ENCODE measurements at places on chromosomes 3 and 15. TPM values are rescaled to one million over a fixed set of nuclear protein-coding genes. Genes with fewer than 3 reads are reported as not detected.
A peak's percentile ranks its signal among the peaks of the same experiment; 100 is the strongest.

- H3K36me3 ChIP-seq: no peaks in the 10 kb centered on the region
- H3K4me1 ChIP-seq: no peaks in the 10 kb centered on the region
- H3K27ac ChIP-seq: no peak overlapping the region
- no peak for DNase-seq
These were observed 11.6 kb upstream of the TFRC start for GRCh38 chr3:196093317-196094111.

- H3K27me3 ChIP-seq: no peaks in the 10 kb centered on the region
- no peaks in the 10 kb centered on the region for H3K36me3 ChIP-seq
- no peak overlapping the region for H3K27ac ChIP-seq
- H3K4me1 ChIP-seq: no peaks in the 10 kb centered on the region
These were observed 375.9 kb downstream of the RSL24D1 start for GRCh38 chr15:54820811-54821210.

DNA sequence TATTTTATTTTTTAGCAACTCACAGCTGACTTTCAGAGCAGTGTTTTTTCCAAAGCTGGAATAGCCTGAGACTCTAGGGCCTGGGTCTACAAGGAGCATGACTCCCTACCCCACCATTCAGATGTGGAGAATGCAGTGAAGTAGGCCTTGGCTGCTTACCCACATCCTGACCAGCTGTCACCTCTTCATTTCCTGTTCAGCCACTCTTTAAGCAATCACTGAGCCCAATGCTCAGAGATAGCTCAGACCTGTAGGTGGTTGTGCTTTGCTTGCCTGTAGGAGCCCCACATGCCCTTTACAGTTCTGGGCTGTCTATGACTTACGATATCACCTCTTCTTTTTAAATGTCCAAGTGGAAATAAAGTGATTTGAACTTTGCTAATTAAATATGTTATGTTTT lies 148.1 kb downstream of the NEK11 start:
- H3K4me3 ChIP-seq: no peak overlapping the region
- H3K36me3 ChIP-seq: no peaks in the 10 kb centered on the region
- H3K4me1 ChIP-seq: no peaks in the 10 kb centered on the region
- H3K27ac ChIP-seq: no peak overlapping the region

- no peak overlapping the region for H3K27ac ChIP-seq
- H3K4me1 ChIP-seq: no peaks in the 10 kb centered on the region
- no peak for DNase-seq
- H3K36me3 ChIP-seq: no peaks in the 10 kb centered on the region
- H3K4me3 ChIP-seq: no peak overlapping the region
- no peaks in the 10 kb centered on the region for H3K27me3 ChIP-seq
These were observed 15.1 kb downstream of the AVEN start for GRCh38 chr15:34023907-34024306.

DNA sequence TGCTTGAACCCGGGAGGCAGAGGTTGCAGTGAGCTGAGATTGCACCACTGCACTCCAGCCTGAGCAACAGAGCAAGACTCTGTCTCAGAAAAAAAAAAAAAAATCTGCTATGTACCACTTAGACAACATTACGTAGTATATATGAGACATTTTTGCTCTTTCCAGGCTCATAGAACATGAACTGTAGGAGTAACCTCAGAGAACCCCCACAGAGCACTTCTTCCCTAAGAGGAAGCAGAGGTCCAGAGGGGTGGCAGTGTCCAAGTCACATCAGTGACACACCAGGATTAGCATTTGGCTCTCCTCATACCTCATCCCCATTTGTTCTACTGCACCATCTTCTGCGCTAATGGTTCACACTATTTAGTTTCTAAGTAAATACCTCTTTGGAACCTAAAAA lies 33.7 kb downstream of the ARRDC4 start:
- no peaks in the 10 kb centered on the region for H3K36me3 ChIP-seq
- H3K4me3 ChIP-seq: no peak overlapping the region
- H3K4me1 ChIP-seq: peaks cover 10% of the 10 kb centered on the region
- H3K27ac ChIP-seq: no peak overlapping the region
- no peaks in the 10 kb centered on the region for H3K27me3 ChIP-seq

DNA sequence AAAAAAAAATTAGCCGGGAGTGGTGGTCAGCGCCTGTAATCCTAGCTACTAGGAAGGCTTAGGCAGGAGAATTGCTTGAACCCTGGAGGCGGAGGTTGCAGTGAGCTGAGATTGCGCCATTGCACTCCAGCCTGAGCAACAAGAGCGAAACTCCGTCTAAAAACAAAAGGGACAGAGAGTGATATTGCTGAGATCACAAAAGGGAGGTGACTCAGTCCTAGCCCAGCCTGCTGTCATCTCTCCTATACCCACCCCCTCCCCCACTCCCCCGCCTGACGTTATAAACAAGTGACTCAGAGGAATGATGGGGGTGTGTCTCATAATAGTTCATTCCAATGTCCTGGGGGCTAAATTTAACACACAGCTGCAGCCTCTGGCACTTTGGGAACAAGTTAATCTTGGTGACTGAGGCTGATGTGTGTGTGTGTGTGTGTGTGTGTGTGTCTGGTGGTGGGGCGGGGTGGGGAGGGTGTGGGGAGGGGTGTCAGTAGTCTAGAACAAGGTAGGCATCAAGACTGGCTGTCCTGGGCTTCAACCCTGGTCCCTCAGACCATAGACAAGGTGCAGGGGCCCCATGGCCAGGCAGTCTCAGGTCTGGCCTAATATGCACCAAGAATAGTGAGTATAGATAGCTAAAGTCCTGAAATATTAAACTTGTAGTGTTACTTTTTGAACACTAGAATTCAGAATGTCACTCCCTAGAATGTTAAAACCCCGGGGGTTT lies 1.3 kb upstream of the KLHL40 start:
- no peaks in the 10 kb centered on the region for H3K36me3 ChIP-seq
- no peak overlapping the region for H3K27ac ChIP-seq
- no peaks in the 10 kb centered on the region for H3K4me1 ChIP-seq
- peak; percentile 93 for DNase-seq

GRCh38 chr3:35602395-35602936 lies 36.9 kb upstream of the ARPP21 start:
- no peak overlapping the region for H3K4me3 ChIP-seq
- H3K4me1 ChIP-seq: no peaks in the 10 kb centered on the region
- DNase-seq: no peak
- H3K27me3 ChIP-seq: no peaks in the 10 kb centered on the region
- no peaks in the 10 kb centered on the region for H3K36me3 ChIP-seq

GRCh38 chr3:196336319-196337145 lies 1.7 kb downstream of the TM4SF19 start:
- no peaks in the 10 kb centered on the region for H3K27me3 ChIP-seq
- no peak for DNase-seq
- H3K36me3 ChIP-seq: no peaks in the 10 kb centered on the region
- no peak overlapping the region for H3K4me3 ChIP-seq

DNA sequence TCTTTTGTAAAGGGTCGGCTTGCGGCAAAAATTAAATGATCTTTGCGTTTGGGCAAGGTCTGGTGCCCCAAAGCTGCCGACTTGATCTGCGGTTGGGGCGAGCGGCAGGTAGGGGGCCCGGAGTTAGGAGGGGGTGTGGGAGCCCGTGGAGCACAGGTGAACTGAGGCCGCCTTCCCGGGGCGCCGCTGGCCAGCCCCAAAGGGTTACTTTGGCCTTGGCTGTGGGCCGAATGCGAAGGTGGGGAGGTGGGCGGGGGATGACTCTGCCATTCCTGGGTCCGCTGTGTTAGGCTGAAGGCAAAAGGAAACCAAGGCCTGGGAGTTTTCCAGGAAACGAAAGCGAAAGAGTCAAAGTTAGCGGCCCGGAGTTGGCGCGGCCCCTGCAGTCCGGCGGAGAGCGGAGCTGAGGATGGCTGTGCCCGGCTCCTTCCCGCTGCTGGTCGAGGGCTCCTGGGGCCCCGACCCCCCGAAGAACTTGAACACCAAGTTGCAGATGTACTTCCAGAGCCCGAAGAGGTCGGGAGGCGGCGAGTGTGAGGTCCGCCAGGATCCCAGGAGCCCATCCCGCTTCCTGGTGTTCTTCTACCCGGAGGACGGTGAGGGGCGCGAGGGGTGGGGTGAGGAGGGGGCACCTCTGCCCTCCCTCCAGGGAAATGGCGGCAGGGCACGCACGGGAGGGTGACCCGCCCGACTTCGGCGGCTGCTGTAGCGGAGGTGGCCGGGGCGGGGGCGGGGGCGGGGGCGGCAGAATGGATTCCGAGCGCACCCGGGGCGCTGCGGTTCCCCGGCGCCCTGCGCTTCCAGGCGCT lies at the start of gene PARP14:
PARP14 (plus strand) TSS at position 365 of the 809 bp plus-strand sequence; CDS start at position 410, 45 bp downstream.
- H3K27ac ChIP-seq: peak within 1 kb of the TSS; percentile 99
- H3K27me3 ChIP-seq: no peaks in the 10 kb centered on the region

DNA sequence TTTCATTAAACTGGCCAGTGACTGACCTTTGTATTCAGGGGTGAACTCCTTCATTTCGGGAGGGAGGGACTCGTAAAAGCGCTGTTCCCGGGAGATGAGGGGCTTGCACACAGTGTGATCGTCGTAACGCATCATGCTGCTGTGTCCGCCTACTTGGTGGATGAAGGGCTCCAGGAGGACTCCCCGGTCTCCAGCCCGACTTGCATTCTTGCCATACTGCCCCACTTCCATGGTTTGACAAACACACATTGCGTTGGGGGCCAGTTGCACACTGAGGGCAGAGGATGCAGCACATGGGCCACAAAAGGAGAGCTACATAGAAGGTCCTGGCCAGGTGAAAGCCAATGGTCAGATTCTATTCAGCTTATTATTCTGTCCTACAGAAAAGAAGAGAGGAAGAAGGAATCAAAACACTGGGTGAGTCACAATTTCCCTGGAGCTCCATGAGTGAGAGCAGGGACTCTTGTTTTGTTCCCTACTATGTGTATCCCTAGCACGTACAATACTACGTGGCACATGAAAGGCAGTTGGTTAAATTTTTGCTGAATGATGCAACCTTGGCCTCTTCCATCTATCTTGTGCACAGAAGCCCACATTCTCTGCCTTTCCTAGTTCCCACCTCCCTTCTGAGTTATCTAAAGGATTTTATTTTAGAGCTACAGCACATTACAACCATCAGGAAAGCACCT lies 24.2 kb upstream of the GMPPB start:
- peak; percentile 16 for DNase-seq
- no peaks in the 10 kb centered on the region for H3K27me3 ChIP-seq
- H3K4me3 ChIP-seq: no peak overlapping the region
- H3K4me1 ChIP-seq: peaks cover 8% of the 10 kb centered on the region
- no peak overlapping the region for H3K27ac ChIP-seq

GRCh38 chr3:100518983-100519382 lies 26.6 kb downstream of the TMEM45A start:
- H3K36me3 ChIP-seq: no peaks in the 10 kb centered on the region
- H3K27me3 ChIP-seq: no peaks in the 10 kb centered on the region
- no peak overlapping the region for H3K4me3 ChIP-seq

GRCh38 chr3:56379723-56380287 lies 88.5 kb downstream of the ERC2 start:
- H3K27ac ChIP-seq: no peak overlapping the region
- no peak for DNase-seq
- H3K4me3 ChIP-seq: no peak overlapping the region
- no peaks in the 10 kb centered on the region for H3K27me3 ChIP-seq

DNA sequence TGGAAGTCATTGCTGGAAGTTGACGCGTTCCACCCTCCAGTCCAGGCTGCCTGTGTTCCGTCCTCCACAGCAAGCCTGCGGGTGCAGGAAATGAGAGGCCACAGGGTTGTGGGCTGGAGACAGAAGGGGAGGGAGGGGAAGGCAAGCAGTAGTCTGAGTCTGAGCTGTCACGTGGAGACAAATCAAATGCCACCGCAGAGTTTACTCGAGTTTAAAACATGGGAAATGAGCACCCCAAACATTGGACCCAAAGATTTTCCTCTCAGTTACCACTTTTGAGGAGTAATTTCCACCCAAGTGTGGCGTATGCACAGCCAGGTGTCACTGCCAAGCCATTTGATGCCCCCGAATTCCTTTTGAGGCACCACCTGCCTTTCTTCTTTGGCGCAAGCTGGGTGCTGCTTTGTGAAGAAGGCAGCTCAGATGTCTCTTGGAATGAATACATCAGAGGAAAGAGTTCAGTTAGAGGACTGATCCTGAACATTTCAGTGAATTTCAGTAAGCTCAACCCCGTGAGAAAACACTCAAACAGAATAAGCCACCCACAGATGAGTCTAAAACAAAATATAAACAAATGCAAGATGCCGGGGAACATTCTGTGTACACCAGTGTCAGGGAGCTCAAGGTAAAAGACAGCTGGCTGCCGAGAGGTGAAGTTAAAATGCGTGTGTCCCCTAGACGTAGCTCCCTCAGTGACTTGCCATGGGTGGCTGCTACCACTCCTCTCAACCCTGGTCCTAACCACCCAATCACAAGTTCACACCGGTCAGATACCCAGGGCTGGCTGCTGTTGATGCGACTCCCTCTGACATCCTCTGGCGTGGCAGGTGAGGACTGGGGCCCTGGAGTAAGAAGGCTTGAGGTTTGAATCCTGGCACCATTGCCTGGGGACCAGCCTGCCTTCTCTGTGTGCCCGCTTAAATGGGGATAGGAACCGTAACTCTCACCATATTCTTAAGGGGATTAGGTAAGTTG lies 203.8 kb downstream of the UACA start:
- no peak overlapping the region for H3K4me3 ChIP-seq
- peak; percentile 23 for DNase-seq
- no peaks in the 10 kb centered on the region for H3K27me3 ChIP-seq
- H3K4me1 ChIP-seq: peaks cover 7% of the 10 kb centered on the region

GRCh38 chr15:100981086-100981485 lies 61.9 kb downstream of the LRRK1 start:
- H3K27ac ChIP-seq: no peak overlapping the region
- no peaks in the 10 kb centered on the region for H3K36me3 ChIP-seq
- H3K4me3 ChIP-seq: no peak overlapping the region
- DNase-seq: no peak
- no peaks in the 10 kb centered on the region for H3K27me3 ChIP-seq

DNA sequence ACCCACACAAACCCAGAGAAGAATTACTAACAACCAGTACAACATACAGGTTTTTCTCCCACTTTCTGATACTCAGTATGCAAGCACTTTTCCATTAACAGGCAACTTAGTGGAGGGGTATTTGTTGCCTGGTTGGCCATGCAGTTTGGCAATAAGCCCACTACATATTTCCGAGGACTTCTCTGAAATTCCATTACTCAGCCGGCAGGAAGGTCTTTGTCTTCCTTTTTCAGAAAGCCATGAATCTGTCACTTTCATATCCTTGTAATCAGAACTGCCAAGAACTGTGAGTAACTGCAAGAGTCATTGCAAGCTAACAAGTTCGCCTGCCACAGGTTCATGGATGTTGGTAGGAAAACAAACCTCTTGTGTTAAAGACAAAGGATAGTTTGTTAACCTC lies 422.3 kb upstream of the ROBO1 start:
- no peak overlapping the region for H3K4me3 ChIP-seq
- peak; percentile 49 for DNase-seq
- peaks cover 10% of the 10 kb centered on the region for H3K4me1 ChIP-seq
- no peaks in the 10 kb centered on the region for H3K36me3 ChIP-seq
- H3K27me3 ChIP-seq: no peaks in the 10 kb centered on the region

Gene TUSC7
- not detected for total RNA-seq

Gene GOLIM4
- 14.7 TPM for total RNA-seq

Gene UBE2E2
- total RNA-seq: 26.5 TPM

Gene GOLGA6L26
- total RNA-seq: not detected

Gene ACKR2
- total RNA-seq: 4.7 TPM

Gene UCN2
- not detected for total RNA-seq

Gene ARRDC4
- total RNA-seq: 22.9 TPM

Gene PPIB
- total RNA-seq: 393 TPM

Gene BFSP2
- not detected for total RNA-seq

Gene A4GNT
- not detected for total RNA-seq

Gene TRNT1
- 20.9 TPM for total RNA-seq

Gene LRRC31
- total RNA-seq: not detected

Measured in adrenal gland (tissue), 19 donors.